ENCODE measurements at places on chromosomes 2 and 18.

- no peak for DNase-seq
Observed at GRCh38 chr2:173254659-173255058, 100.0 kb upstream of the CDCA7 start.

DNA sequence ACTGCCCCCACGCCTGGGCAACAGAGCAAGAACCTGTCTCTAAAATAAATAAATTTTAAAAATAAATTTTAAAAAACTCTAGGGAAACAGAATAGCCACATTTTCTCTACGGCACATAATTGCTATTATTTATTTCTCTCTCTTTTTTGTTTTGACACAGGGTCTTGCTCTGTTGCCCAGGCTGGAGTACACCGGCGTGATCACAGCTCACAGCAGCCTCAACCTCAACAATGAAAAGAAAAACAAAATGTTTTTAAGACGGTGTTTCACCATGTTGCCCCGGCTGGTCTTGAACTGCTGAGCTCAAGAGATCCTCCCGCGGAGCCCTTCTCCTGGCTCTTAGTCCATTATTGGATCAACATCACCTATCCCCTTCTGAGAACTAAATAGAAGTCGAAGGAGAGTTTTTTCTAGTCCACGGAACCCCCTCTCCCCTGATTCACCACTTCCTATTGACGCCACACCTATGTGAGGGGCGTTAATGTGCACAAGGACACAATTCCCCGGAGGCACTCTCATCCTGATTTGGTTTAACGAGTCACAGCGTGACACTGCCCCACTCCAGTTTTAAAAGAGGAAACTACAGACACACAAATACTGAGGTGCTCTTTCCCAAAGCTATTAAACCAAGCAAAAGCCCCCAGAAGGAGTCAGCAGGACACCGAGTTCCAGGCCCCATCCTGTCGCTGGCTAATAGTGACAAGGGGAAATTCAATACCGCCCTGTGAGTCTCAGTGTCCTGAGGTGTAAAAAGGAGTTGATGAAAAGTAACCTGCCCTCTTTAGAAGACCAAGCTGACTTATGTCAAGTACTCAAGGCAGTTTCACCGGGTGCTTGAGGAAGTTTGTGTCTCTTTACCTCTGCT is 1.1 kb downstream of the NPC1 start:
- DNase-seq, result no peak

- DNase-seq, result no peak
Observed at GRCh38 chr2:135885709-135886108, 9.5 kb upstream of the MCM6 start.

DNA sequence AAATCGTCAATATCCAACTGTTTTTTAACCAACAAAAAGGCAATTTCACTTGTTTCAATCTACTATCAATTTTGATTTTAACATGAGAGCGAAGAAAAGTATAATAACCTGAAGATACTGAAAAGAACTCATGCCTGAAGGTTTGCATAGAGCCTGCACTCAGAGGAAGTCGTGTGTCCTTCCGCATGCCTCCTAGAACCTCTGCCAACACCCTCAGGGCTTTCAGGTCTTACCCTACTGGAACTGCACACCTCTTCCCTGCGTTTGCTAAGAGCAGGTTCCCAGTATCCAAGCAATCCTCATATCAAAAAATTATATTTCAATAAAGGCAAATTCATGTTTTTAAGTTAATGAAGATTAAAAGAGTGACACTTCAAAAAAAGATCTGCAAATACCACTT is 74.7 kb downstream of the PIAS2 start:
- DNase-seq, result no peak

- no peak for DNase-seq
Observed at GRCh38 chr18:72541871-72542332, 2.2 kb downstream of the CBLN2 start.

- DNase-seq, result no peak
Observed at GRCh38 chr2:234793212-234793785, 158.5 kb upstream of the SH3BP4 start.

DNA sequence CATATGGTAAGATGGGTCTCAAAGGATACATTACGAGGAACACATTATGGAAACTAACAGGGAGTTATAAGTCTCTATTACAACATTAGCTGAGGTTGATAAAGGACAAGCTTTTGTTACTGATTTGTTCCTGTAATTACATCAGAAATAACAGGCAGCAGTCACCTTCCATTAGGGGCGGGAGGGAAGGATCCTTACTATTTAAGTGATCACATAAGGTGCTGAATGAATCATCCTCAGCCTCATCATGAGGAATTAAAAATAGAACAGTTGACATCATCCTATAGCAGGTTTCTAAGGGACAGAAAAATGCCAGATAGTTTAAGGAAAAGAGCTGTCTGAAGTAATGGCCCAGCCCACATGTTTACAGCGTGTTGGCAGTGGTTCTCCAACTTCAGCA is 86.9 kb upstream of the MGAT5 start:
- no peak for DNase-seq

DNA sequence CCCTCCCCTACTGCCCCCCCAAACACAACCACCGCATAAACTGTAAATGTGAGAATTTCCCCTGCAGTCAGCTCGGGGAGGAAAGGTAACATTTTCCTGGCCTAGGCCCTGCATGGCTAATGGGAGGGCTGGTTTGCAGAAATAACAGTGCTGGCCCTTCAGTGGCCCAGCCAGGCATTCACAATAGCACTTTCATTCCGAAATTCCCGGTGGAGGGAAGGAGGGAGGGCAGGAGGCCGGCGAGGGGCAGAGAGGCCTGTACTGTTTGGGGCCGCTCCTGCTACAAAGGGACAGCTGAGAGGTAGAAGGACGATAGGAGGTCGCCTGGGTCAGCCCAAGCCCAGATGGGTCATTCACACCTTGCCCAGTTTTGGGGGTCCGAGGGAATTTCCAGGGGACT is 11.3 kb downstream of the CYP26B1 start:
- DNase-seq, result no peak

All from coronary artery (tissue), 2 donors.